Fibroblast of lung (primary cell): ENCODE measurements at places on chromosomes 12 and 14. TPM values are rescaled to one million over a fixed set of nuclear protein-coding genes. Genes with fewer than 3 reads are reported as not detected.

The LMNTD1 gene
- not detected in 2 replicates for total RNA-seq

The SDS gene
- not detected in 2 replicates for total RNA-seq

The SMOC1 gene
- not detected in 2 replicates for total RNA-seq

The TMCC3 gene
- 0.33 and 0.51 TPM in 2 replicates for total RNA-seq

The CD69 gene
- total RNA-seq = not detected in 2 replicates

The ANO2 gene
- total RNA-seq = 0.17 TPM in 1 of 2 replicates, not detected in the other

The SLC38A4 gene
- total RNA-seq = 1.8 and 6.1 TPM in 2 replicates

The LHX5 gene
- not detected in 2 replicates for total RNA-seq

The NTN4 gene
- 8.2 and 28.6 TPM in 2 replicates for total RNA-seq

The RTN1 gene
- under 0.01 and 0.17 TPM in 2 replicates for total RNA-seq

The COPS7A gene
- total RNA-seq = 67.0 and 79.1 TPM in 2 replicates

The CORO1C gene
- 202 and 288 TPM in 2 replicates for total RNA-seq

The SYCP3 gene
- 0.17 and 0.26 TPM in 2 replicates for total RNA-seq

The RAB35 gene
- 23.4 and 29.7 TPM in 2 replicates for total RNA-seq

The SPX gene
- total RNA-seq = 0.50 and 1.3 TPM in 2 replicates

The NGB gene
- total RNA-seq = not detected in 2 replicates

The NTF3 gene
- 1.5 and 5.9 TPM in 2 replicates for total RNA-seq

The SDR9C7 gene
- total RNA-seq = not detected in 2 replicates

The RFX4 gene
- total RNA-seq = not detected in 2 replicates

The RAB3IP gene
- total RNA-seq = 4.6 and 6.3 TPM in 2 replicates

The PDZRN4 gene
- not detected in 2 replicates for total RNA-seq
